ENCODE measurements at places on chromosomes 2 and 18.

DNA sequence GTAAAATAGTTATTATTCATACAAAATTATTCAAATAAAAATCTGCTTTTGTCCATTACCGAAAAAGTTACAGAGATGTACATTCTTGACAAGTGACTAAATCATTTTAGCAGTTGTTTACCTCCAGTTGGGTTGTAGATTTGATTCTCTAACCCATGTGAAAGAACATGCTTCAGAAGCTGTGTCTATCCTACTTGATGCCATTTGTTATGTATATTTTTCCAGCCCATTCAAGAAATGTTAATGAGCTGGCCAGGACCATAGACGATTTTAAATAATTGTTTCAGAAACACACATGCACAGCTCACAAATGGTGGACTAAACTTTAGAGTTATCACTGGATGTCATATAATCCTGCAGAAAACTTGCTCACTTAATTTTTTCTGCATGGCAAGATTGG lies 391.1 kb upstream of the REG3G start:
- no peak for DNase-seq

GRCh38 chr2:95552911-95553310 lies 38.9 kb upstream of the TRIM43 start:
- DNase-seq: no peak

DNA sequence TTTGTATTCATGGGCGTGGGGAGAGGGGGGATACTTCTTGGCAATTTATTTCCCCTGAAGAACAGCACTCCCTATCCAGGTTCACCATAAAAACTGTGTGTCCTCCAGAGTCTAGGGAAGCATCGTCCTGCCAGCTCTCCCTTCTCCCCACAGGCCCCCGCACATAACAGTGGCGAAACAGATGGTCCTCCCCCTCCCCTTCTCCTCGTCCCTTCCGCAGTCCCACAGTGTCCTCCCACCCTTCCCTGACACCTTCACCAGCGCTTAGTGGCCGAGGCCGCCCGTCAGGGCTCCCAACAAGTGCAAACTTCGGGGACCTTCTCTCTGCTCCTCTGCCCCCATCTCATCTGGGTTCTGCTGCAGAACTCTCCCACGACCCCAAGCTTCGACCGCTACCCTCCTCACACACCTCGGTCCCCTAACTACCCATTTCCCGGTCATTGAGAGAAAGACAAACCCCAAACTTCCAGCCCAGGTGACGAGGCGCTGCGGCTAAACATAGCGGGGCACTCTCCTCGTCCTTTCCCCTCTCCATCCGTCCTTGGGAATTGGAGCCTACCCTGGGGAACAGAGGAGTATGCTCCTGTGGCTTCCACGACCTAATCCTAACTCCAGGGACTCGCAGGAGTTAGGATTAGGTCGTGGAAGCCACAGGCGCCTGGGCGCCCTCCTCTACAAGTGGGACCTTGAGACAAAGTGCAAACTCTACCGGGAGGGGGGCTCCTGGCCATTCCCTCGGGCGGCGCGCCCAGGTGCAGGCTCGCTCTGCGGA lies 971 bp downstream of the ZNF385B start:
- no peak for DNase-seq

DNA sequence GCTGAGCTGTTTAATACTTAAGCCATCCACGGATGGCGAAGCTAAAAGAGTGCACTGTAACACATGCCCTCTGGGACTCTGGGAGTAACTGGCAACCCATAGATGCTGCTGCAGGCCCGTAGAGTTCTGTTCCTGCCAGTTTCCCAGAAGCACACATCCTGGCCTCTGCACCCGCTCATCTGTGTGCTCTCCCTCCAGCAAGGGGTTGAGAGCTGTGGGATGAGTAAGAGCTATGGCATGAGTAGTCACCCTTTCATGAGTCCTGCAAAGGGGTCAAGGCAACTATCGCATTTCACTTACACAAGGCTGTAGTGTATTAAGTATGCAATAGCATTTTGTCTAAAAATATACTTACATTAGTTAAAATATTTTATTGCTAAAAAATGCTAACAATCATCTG lies 1341.8 kb upstream of the NXPH2 start:
- no peak for DNase-seq

DNA sequence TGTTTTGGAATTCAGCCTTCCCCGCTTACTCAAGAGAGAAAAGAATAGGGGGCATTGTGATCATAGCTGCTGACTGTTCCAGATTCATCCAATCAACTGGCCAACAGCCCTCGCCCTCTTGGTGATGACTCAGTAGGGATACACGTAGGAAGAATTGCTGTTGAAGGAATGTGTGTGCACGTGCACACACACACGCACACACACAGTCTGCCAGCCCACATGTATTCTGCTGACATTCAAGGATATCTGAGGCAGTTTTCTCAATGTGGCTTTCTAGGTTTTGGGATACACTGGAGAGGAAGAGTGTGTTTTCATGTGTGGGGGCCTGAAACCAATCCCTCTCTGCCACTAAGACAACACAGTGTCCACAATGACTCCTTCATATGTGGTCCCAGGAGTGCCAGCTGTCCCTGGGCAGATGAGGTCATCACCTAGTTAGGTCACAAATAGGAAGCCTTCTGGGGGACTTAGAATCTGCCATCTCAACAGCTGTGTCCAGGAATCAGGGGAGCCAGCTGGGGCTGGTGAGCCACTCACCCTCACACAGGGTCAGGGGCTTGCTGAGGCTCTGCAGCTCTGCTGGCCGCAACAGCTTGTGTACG lies 352.6 kb downstream of the SS18 start:
- DNase-seq: no peak

DNA sequence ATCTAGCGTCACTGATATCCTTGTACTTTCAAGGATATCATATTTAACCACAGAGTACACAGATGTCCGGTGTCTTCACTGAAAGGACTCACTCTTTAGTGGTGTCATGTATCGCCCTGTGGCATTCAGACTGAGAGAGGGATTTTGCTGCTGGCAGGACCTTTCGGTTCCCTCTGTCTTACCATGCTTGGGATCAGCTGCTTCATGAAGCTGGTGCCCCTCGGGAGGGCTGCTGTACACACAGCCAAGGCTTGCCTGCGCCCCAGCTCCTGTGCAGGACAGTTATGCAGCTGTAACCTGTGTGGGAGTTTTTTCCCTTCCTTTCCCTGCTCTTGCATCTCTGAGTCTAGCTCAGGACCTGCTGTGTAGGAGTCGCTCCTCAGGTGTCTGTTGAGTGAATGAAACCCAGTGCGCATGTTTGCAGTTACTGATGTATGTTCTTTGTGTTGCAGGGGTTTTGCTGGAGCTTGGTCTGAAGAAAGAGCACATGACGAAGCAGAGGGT lies 64.4 kb downstream of the GREB1 start:
- no peak for DNase-seq

DNA sequence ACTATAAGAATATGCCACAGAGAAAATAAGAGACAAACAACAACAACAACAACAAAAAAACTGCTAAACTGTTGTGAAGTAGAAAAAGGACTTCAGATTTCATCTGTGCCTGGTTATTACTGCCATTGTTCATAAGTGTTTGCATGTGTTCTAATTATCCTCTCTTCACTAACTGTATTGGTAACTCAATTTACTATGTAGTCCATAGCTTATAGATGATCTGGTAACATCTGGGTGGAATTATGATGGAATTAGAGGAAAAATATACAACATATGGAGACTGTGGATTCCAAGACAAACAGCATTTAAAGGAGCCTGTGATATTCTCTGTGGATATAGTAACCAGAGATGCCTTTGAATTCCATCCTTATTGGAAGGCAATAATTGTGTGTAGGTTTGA lies 1891.5 kb upstream of the PIK3C3 start:
- DNase-seq: no peak

DNA sequence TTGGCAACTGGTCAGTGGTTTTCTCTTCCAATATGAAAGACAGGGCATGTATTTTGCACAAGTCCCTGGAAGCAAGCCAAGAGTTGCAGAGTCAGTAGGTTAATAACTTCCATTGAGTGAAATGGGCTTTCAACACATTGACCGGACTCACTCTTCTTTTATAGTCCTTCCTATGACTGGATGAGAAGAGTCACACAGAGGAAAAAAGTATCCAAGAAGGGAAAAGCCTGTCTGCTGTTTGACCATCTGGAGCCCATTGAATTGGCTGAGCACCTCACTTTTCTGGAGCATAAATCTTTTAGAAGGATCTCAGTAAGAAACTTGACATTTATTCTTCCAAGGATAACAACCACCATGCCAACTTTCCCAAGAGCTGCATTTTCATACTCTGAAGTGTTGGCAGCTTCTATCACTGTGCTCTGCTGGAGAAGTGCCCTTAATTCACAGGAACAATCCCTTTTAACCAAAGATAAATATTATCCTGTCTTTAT lies 45.4 kb downstream of the RASGRP3 start:
- no peak for DNase-seq

DNA sequence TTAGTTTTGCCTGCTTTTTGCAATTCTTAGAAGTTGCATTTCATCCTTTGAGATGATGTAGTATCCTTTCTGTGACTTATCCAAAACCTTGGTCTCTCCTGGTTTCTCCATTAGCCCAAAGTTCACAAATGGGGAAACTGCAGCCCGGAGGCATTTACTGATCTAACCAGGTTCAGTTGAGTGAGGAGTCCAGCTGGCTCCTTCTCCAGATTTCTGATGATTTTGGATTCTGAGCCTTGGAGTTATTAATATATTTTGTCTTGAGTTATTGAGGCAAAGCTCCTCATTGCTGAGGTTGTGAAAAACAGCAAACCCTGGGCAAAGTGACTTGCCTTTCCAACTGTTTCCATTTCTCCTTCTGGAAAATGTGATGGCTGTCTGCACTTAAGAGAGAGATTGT lies 1.7 kb downstream of the SLC1A4 start:
- DNase-seq: no peak

GRCh38 chr2:287471-287885 lies 413 bp downstream of the ALKAL2 start:
- no peak for DNase-seq

DNA sequence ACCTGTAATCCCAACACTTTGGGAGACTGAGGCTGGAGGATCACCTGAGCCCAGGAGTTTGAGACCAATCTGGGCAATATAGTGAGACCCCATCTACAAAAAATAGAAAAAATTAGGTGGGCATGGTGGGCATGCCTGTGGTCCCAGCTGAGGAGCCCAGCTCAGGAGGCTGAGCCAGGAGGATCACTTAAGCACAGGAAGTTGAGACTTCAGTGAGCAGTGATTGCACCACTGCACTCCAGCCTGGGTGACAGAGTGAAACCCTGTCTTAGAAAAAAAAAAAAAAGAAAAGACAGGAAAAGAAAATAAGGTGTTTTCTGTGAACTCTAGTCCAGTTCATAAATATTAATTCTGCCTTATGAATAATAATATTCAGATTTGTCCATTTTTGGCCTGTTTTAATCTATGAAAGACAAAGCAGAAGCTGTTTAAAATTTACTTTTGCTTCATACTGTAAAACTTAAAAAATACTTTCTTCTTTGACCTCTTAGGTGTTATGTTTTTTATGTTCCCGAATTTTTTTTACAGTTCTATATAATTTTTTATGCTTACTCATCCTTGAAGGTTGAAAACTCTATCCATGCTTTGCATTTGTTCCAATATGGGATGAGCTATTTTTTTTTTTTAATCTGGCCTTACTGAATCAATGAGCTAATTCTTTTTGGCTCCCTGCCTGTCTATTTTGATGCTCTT lies 8.4 kb upstream of the ANXA4 start:
- no peak for DNase-seq

- no peak for DNase-seq
Measured at GRCh38 chr18:76422838-76423237, 72.2 kb downstream of the ZNF516 start.

- DNase-seq: no peak
Measured at GRCh38 chr18:13239171-13239956, 20.8 kb downstream of the LDLRAD4 start.

- DNase-seq: no peak
Measured at GRCh38 chr2:162826921-162827320, 11.6 kb downstream of the KCNH7 start.

- DNase-seq: no peak
Measured at GRCh38 chr18:35464831-35465279, 32.9 kb downstream of the INO80C start.

- DNase-seq: peak; percentile 95
Measured at GRCh38 chr2:200888704-200889625, at the start of the genes NIF3L1 and PPIL3. Gene NIF3L1, plus strand, starts transcription at chr2:200889371. Its CDS starts 2,573 bp downstream, at chr2:200891944. Gene PPIL3, minus strand, starts transcription at chr2:200889077. Its CDS starts 1,462 bp downstream, at chr2:200887615.

- no peak for DNase-seq
Measured at GRCh38 chr2:45533771-45534170, 77.3 kb downstream of the SRBD1 start.

DNA sequence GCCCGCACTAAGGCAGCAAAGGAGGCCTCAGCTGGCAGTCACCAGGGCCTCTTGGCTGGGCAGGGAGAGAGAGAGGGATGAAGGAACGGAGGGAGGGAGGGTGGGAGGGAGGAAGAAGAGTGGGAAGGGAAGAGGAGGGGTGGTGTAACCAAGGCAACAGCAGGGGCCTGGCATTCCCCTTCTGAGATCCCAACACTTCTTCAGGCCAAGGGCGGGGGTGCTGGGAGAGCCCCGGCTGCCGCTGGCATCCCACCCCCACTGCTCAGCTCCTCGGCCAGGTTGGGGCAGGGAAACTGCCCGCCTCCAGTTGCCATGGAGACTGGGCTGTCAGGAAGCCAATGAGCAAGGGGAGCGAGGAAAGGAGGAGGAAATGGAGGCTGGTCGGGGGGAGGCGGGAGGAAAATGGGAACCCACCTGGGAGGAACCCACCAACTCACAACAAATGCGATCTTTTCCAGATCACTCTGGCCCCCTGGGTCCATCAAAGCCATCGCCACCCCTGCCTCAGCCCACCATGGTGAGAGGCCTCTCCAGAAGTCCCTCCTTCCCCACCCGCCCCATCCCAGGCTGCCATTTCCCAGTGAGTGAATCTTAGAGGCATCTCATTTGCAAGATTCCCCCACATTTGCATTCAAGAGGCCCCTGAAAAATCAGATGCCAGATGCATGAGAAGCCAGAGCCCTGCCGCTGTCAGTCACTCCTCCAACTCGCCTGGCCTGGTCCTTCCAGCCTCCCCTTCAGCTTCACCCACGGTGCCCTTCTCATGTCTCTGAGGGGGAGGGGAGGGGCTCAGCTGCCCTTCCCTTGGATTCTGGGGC lies 12.4 kb downstream of the SH2D6 start:
- DNase-seq: no peak

- no peak for DNase-seq
Measured at GRCh38 chr2:114406347-114406746, 36.1 kb upstream of the DPP10 start.
